ENCODE measurements at places on chromosomes 16 and 17.

DNA sequence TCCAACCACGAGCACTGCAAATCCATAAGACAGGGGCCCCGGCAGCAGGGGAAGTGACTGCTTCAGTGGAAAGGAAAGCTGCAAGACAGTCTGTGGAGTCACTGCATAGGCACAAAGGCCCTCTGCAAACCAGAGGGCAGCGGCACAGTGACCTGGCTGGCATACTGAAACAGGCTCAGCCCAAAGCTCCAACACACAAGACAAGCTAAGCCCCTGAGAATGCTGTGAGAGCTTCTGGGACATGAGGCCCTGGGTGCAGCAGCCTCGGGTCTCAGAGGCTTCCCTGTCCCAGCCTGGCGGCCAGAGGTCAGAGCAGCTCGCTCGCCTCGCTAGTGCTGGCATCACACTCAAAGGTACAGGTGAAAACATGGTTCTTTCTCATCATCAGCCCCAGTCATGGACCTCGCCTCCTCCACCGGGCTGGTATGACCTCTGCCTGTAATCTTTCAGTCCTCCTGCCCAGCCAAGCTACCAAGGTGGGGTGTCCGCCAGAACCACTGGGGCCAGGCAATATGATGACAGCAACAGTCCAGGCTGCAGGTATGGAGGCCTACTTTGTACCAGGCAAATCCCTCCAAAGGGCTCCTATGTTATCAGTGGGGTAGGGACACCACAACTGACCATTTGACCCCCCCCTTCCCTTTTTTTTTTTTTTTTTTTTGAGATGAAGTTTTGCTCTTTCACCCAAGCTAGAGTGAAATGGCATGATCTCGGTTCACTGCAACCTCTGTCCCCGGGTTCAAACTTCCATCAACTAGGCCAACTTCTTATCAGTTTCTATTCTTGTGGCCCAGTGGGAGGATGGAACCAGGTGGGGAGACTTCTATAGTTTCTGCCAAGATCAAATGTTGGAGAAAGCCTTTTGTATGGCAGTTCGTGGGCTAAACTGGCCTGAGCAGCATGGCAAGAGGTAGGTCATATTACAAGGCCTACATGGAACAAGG, 19.2 kb downstream of the ST3GAL2 start:
- no peak for DNase-seq

- DNase-seq, result no peak
Measured at GRCh38 chr16:27802664-27803439, 252.9 kb downstream of the KATNIP start.

GRCh38 chr16:87178177-87178863, 138.9 kb downstream of the C16orf95 start:
- no peak for DNase-seq

GRCh38 chr16:88337021-88337420, 45.7 kb upstream of the ZNF469 start:
- no peak for DNase-seq

DNA sequence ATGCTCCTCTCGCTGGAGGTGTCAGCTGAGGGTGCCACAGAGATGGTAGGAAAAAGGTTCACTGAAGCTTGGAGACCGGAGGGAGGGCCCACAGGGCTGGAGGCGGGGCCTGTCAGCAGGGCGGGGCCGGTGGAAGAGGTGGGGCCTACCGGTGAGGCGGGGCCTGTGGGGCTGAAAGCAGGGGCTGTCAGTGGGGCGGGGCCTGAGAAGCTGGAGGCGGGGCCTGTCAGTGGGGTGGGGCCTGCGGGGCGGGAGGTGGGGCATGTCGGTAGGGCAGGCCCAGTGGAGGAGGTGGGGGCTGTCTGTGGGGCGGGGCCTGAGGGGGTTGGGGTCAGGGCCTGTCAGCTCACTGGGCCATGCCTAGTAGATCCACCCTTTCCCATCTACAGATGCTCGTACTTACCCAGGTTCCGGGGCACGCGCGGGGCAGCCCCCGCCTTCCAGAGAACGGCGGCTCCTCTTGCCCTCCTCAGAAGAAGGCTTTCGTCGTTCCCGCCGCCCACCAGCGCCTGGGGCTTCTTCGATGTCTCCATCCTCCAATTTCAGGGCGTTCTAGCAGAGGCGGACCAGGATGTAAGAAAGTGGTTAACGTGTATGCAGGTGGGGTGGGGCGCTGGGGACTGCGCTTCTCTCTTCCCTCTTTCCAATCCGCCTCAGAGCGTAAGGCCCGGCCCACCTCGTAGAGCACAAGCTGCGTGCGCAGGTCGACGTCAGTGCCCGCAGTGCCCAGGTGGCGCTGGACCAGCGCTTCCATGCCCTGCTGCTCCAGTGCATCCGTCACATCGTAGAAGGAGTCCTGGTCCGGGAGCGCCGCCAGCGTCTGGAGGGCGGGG, 9.8 kb downstream of the TMEM208 start:
- no peak for DNase-seq

DNA sequence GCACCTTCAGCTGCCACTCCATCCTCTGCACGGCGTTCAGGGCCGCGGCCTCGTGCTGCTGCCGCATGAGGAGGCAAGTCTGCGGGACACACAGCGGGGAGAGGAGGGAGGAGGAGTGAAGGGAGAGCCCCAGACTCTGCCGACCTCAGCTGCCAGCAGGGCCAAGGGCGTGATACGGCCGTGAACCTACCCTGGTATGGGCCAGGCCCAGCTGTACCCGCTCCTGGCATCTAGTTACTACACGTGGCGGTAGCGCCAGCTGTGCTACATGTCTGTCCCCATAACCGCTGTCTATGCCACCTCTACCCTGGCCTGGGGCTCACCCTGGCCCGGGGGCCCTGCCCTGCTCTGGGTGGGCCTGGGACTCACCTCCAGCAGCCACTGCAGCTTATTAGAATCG, 51.1 kb downstream of the ZNF778 start:
- no peak for DNase-seq

DNA sequence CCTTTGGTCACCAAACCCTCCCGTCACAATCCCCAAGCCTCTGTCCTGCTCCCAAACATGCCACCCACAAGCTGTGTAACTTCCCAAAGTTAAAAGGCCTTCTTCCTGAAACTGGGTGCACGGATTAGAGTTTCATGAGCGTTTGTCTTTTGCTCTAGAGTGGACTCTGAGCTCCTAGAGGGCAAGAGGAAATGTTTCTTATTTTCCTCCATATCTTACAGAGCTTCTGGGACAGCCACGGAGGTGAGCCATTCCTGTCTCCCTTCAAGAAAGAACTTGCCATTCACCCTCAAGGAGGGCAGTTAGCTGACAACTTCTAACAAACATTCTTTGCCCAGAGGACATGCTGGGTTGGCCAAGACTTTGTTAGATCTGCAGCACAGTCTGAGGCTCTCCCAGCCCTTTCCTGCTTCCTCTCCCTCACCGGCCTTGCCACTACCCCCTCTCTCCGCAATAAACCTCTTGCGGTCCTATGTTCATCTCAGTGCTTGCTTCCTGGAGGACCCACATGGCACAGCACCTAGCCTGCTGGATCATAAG, 2.6 kb upstream of the MYCBPAP start:
- no peak for DNase-seq

- DNase-seq, result no peak
Measured at GRCh38 chr16:15881794-15882379, 6.5 kb downstream of the CEP20 start.

- DNase-seq, result no peak
Measured at GRCh38 chr17:30199600-30199999, 35.9 kb downstream of the SLC6A4 start.

DNA sequence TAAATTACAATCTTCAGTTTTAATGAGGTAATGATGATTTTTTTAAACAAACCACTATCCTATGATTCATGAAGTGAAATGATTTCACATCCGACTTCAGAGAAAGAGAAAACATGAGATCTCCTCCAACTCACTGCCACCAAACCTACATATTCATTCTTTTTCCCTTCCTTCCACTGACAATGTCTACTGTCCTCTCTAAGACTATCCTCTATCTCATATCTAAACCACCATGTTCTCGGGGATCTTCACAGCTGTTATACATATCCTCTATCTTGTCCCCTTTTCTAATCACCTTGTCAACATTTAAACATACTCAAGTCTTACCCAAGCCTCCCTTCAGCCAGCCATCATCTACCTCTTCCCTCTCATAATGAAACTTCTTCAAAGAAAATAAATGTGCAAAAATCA, 53.5 kb downstream of the SMURF2 start:
- DNase-seq, result no peak

GRCh38 chr17:29710891-29711418, 88.2 kb upstream of the CORO6 start:
- no peak for DNase-seq

GRCh38 chr17:82201498-82201910, 11.1 kb downstream of the CCDC57 start:
- DNase-seq, result no peak

- DNase-seq, result no peak
Measured at GRCh38 chr17:21125862-21126261, 902 bp upstream of the DHRS7B start.

DNA sequence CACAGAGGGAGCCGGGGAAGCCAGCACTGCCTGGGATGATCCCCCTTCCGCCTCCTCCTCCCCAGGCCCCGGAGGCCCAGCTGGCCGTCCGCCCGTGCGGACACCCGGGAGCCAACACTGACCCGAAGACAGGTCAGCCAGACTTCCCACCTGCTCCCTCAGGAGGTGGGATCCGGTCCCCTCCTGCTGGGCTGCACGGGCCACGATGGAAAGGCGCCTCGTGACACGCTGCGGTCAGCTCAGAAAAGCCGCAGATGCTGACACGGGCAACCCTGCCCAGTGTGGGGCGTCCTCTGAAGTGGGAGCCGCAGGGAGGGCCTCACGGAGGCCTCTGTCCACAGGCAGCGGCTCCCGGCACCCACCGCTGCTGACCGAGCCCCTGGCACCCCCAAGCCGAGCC, 49.3 kb downstream of the CBFA2T3 start:
- no peak for DNase-seq

GRCh38 chr16:7508656-7509055, 176.0 kb downstream of the RBFOX1 start:
- DNase-seq, result no peak

DNA sequence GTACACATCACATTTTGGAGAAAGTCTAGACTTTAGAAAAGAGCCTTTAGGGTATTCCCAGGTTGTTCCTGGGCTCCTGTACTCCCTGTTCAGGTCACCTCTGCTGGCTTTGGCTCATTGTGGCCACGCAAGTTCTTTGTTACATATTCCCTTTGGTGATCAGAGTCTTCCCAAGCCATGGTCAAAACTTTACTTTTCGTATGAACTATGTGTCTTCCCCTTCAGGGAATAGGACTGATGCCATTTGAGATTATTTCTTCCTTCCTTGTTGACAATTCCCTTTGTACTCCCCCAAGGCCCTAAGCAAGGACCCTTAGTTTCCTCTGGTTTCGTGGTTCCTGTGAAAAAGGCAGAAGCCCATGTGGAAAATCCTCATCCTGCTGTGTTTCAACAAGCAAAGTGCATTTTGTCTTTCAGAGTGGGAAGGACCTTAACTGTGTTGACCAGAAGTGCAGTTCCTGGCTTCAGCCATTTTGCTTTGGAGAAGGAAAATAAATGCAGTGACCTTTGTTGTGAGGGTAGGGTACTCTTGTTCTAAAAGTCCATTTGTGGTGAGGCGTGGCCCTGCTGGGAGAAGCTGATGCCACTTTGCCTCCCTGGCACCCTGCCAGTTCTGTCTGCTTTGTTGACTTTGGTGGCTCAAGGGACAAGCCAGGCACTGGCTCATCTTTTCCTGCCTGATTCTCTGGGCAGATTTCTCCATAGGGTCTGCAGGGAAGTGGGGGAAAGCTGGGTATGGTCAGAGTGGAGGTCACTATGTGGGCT, 55.1 kb downstream of the ZNRF1 start:
- DNase-seq, result peak; percentile 66

DNA sequence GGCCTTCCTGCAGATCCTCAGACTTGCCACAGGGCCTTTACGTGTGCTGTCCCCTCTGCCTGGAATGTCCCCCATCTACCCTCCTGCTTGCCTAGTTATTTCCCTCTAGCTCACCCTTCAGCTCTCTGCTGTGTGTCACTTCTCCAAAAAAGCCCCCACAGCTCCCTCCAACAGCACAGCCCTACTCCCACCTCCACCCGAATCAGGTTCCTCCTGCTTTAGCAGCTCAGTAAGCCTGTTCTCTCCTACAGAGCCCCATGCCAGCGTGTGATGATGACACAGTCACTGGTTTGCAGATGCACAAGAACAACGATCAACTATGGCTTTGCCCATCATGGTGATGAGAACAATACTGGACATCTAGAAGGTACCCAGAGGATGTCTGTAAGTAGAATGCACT, 7.1 kb upstream of the SAMD14 start:
- DNase-seq, result no peak

DNA sequence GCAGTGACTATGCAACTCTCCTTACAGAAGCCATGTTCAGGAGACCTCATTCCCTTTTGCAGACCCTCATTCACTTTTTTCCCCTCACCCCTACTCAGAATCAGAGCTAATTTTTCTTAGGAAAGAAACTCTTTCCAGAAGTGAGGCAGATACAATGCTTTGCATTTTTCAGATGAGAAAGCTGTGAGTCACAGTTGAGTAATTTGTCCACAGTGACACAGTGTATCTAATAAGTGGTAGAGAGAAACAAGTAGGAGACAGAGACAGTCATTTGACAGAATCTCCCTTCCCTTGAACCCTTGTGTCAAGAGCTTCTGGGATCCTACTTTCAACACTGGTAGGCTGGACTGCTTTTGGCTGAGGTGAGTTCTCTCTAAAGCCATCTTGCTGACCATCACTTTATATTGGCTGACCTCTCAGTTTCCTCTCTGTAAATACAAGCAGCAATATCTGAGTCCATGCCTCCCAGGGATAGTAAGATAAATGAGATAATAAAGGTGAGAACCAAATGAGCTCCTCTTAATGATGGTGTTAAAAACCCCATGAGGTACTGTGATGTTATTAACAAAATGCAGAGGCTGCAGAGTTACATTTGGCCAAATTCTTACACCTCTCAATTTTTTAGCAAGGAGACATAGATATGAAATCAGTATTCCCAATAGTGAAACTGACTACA, 130.8 kb downstream of the CA10 start:
- no peak for DNase-seq

- no peak for DNase-seq
Measured at GRCh38 chr17:35740997-35741931, 9.8 kb downstream of the RASL10B start.

DNA sequence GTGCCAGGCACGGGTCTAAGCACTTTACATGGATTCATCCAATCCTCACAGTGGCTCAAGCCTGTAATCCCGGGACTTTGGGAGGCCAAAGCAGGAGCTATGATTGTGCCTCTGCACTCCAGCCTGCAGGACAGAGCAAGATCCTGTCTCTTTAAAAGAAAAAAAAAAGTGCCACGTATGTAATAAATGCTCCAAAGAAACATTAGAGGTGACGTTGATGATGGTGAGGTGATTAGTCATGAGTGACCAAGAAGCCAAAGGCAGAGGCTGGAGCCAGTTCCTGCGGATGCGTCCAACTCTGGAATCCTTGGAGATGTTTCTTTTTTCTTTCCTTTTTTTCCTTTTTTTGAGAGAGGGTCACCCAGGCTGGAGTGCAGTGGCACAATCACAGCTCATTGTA, 59.4 kb upstream of the SIAH1 start:
- no peak for DNase-seq

DNA sequence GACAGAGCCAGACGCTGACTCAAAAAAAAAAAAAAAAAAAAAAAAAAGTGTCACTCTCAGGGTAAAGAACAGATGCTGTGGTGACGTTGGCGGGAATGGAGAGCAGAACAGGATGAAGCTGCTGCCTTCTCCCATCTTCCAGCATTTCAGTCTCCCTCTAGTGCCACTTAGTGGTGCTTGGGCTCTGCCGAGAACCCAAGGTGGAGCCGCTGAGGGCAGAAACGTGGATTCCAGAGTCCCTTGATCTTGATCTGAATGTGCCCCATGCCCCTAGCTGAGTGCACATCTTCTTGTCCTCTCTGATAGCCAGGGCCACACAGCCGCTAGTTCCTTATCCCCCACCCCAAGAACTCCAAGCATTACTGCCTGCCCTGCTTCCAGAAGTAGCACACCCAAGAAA, 43.2 kb upstream of the FA2H start:
- DNase-seq, result no peak
